ENCODE measurements at places on chromosomes 3 and 15.

GRCh38 chr3:16893618-16894200 is 9.0 kb downstream of the PLCL2 start:
- DNase-seq: no peak

GRCh38 chr15:41241221-41241964 is 10.3 kb downstream of the CHP1 start:
- peak; percentile 82 for DNase-seq

DNA sequence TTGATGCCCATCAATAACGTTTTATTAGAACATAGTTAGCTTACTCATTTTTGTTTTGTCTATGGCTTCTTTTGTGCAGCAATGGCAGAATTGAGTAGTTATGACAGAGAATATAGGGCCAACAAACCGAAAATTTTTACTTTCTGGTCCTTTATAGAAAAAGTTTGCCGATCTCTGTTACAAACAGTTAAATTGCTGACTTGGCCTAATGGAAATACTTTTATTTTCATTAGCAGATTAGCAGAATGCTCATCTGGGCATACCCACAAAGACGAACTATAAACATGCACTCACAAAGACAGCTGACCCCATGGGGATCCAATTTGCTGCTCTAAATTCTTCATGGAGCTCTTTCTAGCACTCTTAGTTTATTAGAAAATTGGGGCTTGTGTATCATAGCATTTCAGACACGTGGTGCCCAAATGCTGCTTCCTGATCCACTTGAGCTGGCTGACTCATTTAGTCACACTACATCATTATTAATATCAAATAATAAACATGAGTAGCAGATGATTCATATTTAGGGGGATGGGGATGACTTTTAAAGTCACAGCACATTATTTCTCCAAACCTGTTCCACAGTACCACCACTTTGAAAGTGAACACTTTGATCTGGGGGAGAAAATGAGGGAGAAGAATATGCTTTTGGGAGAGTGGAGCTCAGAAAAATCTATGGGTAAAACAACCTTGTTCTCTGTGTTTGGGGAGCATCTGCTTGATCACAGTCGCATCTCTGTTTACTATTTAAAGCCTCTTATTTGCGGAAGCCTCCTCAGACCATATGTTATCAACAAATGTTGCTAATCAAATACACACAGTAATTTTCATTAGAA is 228.1 kb upstream of the FEZF2 start:
- DNase-seq: no peak

- DNase-seq: no peak
These were observed 75.9 kb downstream of the VGLL4 start for GRCh38 chr3:11567516-11568467.

- DNase-seq: no peak
These were observed 15.1 kb upstream of the XYLB start for GRCh38 chr3:38331257-38332022.

DNA sequence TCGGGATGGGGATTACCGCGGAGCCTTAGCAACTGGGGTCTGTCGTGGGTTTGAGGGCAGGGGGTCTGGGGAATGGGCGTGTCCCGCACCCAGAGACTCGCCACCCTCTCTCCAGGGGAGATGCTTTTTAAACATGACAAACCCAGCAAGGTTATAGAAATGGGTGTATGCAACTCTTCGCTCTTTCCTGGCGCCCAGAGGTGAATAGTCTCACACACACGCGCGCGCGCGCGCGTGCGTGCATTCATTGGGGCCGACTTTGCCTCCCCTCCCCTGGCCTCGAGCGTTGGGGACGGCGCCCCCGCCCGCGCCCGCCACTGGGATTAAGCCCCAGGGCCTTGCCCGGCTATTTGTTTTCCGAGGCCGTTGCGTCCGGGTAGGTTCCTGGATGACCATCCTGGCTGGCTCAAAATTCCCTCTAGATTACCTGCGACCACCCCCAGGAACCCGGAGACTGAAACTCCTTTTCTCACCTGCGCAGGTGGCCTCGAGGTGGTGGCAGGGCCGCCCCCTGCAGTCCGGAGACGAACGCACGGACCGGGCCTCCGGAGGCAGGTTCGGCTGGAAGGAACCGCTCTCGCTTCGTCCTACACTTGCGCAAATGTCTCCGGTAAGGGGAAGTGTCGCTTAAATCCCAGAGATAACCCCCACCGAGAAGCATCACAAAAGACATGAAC is 777 bp downstream of the GPR160 start:
- peak; percentile 72 for DNase-seq

GRCh38 chr3:184134746-184135148 is 411 bp upstream of the EIF2B5 start:
- DNase-seq: peak; percentile 75

- DNase-seq: no peak
These were observed 17.9 kb upstream of the RPP14 start for GRCh38 chr3:58288011-58288728.

DNA sequence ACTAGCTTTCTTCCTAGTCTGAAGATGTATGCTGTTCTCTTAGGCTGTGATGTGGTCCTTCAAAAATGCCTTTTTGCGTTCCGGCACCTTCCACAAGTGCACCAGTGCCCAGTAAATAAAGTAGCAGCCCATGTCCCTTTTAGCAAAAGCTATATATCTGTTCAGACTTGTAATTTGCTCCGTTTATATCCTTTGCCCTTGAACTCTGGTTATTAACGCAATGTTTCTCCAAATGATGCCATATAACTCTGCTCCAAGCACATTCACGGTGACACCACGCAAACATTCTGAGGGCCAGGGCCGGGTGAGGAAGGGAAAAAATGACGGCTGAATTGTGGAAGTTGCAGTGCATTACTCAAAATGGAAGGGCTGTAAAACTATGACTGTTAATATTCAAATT is 1001.1 kb upstream of the NR2F2 start:
- no peak for DNase-seq

DNA sequence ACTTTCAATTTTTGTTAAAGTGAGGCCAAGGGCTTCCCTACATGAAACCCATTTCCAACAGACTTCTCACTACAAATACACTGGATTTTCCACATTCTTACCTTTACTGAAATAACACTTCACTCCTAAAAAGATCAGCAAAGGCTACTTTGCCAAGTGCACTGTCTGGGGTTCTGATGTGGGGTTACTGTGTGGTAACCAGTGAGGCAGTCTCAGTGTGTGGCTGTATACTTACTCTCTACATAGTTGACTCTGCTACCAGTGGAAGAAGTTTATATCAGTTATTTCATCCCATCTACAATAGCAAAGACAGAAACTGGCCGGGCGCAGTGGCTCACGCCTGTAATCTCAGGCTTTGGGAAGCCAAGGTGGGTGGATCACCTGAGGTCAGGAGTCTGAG is 5.6 kb downstream of the WDR82 start:
- no peak for DNase-seq

GRCh38 chr3:52381623-52382022 is 63.3 kb downstream of the SEMA3G start:
- DNase-seq: no peak

GRCh38 chr3:39108200-39108710 is 775 bp downstream of the TTC21A start:
- DNase-seq: no peak

DNA sequence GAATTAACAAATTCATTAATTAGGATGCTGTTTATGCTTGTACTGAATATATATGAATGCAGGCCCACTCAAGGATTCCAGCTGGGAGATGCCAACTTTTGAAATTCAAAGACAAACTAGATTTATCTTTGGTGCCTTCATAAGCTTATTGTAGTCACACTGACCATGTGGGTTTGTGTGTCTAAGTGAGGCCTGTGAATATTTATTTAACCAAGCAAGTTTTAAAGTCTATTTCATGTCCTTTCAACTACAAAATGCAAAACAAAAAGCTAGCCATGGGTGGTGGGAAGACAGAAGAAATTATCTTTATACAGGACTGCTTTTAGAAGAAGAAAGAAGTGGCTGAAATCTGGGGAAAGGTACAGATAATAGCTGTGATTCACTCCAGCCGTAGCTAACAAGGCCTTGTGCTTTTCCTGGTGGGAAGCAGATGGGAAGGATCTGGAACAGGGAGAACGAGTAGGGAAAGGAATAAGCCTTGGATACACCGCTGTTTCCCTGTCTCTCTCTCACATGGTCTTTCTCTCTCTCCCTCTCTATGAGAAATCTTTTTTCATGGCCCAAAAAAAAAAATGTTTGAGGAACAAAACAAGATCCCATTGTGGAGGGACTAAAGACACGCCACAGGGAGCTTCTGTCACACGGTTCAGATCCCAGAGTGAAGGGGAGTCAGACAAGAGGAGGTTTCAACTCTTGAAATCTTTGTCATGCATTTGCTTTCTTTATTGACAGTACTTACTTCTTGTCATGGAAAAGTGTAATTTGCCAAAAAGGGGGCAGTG is 225.5 kb downstream of the RORA start:
- no peak for DNase-seq

DNA sequence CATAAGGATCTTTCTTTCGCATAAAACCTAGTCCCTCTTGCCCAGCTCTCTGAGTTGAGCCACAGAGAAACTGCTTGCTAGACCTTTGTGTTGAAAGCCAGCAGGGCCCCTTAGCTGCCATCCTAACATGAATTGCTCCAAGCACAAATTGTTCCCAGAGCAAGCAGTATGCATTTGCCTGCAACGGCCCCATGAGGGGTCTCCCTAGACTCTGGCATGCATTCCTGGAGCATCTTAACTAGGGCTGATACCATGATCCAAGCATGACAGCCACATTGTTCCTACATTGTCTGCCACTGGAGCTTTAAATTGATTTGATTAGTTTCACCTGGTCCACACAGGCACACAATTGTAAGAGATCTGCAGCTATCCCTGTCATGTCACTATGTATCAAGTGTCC is 428.1 kb downstream of the TAFA4 start:
- peak; percentile 25 for DNase-seq

DNA sequence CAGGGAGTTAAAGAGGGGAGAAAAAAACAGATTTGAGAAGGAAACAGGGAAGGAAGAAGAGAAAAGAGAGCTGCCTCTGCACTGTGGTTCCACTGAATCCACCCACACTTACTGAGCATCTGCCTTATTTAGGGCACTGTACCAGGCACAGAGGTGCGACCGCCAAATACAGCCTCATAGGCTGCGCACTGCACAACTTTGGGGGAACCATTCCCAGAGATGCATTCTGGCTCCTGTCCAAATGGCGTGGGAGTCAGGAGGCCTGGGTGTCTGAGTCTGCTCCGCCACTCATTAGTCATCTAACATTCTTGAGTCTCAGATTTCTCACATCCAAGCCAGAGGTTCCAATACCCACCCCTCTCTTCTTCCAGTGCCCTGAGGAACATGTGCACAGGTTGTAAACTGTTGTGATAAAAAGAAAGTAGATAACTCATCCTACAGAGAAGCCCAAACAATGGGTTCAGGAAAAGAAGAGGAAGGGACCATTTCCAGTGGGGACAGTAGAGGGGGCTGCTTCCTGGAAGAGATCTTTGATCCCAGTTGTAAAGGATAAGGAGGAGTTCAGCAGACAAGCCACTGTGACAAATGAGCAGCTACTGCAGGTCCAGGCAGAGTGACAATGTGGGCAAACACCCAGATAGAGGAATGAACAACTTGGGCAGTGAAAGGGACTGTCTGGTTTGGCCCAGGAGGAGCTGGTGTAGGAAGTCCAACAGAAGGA is 254.6 kb downstream of the UACA start:
- no peak for DNase-seq

- no peak for DNase-seq
These were observed 11.2 kb downstream of the SCAP start for GRCh38 chr3:47464588-47464987.

GRCh38 chr15:65638681-65639089 is 16.9 kb downstream of the SLC24A1 start:
- DNase-seq: peak; percentile 64

DNA sequence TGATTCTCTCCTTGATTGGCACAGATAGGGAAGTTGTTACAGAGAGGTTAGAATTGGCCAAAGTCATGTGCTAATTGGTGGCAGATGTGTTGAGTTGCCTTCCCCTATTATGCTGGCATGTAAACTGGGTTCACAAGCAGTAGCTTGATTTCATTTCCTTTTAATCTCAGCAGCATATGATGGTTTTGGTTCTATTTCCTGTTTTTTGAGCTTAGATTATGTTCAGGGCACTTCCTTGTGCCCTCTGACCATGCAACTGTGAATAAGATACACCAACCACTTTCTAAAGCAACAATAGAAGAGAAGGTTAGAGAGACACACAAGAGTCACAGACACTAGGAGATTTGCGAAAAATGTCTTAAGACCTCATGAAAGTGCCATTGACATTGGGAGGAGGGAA is 16.5 kb downstream of the HPS3 start:
- no peak for DNase-seq

DNA sequence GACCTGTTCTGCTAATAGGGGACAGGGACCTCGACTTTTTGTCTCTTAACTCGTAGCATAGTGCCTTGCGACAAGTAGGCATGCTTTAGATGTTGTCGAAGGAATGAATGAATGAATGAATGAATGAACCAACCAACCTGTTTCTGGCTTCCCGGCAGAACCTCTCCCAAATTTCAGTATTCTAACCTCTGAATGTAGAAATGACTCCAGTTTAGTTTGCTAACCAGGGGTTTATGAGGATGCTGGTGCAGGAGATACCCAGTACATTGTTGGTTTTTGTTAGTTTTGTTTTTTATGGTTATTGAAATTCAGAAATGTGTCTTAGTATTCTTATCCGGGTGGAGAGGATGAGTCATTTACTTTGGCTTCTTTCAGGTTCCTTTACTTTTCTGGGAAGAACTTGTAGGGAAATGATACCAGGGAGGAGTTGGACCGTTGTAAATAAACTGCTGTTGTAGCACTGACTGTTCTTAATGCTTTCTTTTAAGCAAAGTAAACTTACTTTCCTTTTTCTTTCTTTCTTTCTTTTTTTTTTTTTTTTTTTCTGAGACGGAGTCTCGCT is 29.6 kb upstream of the EHHADH start:
- DNase-seq: no peak

- DNase-seq: no peak
These were observed 101.4 kb downstream of the PIK3R4 start for GRCh38 chr3:130645261-130645660.

- DNase-seq: no peak
These were observed 48.8 kb upstream of the MAP4 start for GRCh38 chr3:48065035-48065434.

- DNase-seq: no peak
These were observed 895.6 kb upstream of the ROBO1 start for GRCh38 chr3:80663426-80663825.

- DNase-seq: no peak
These were observed 3.1 kb upstream of the SLMAP start for GRCh38 chr3:57753016-57753415.

GRCh38 chr3:195270079-195270816 is 711 bp downstream of the XXYLT1 start:
- peak; percentile 85 for DNase-seq

DNA sequence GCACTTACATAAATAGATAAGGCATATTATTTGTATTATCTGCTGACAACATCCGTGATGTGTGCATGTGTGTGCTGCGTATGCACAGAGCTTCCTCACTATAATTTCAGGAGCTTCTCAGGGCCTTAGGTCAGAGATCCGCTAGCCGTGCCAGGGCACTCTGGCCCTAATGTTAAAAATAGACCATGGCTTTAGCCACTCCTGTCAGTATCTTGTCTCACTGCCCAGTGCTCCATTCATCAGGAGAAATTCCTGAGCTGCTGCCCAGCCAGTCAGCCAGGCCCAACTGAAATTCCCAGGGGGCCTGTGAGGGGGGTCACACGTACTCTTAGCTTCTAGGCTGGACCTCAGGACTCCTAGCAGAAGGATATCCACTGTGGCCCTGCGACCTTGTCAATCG is 70.0 kb upstream of the ABHD2 start:
- DNase-seq: no peak

- no peak for DNase-seq
These were observed 5.2 kb upstream of the SIN3A start for GRCh38 chr15:75456710-75457109.
